ENCODE measurements at places on chromosomes 5 and 9.

- DNase-seq = no peak
Observed at GRCh38 chr5:91125916-91126315, 257.2 kb downstream of the ARRDC3 start.

DNA sequence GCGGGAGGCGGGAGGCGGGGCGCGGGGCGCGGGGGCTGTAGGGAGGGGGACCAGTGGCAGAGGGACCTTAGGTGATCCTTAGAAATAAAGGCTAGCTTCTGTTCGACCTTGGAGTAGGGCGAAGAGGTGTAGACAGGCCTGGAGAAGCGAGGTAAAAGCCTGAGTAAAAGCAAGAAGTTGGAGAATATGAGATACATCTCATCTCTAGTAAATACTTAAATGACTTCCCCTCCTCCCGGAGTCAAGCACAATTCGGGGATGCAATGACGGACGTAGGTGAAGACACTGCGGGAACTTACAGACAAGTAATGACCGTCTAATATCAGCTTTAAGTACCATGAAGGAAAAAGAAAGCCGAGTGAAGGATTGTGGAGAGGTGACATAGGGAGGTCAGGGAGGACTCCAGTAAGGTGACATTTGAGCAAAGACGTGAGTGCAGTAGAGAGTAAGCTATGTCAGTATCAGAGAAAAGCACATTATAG, 466 bp downstream of the SMC2 start:
- no peak for DNase-seq

DNA sequence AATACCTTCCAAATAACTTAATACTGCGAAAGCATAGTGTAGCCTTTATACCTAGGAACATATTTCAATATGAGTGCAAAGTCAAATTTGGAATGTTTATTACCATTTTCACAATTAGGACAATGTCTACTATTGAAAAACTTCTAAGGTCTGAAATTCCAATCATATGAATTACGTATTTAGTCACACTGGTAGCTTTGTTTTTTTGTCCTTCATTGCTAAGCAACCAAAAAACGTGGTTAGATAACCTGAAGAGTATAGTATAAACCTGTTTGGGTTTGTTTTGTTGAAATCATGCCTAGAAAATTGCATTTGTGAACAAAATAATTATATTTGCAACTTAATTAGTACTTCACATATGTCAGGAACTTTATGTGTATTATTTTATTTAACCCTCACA, 134.2 kb downstream of the FBXO4 start:
- no peak for DNase-seq

DNA sequence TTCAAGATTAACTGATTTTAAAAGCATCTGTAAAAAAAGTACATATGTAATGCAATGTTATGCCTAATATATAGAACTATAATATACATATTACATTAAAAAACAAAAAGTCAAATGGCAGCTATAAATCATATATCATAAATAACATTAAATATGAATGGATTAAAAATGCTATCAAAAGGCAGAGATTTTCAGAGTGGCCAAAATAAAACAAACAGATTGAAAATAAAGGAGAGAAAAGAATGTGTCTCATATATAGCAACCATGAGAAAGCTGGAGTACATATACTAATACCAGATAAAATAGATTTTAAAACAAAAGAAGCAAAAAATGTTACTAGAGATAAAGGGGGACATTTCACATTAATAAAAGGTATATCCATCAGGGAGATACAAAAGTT, 38.5 kb downstream of the S1PR3 start:
- no peak for DNase-seq

DNA sequence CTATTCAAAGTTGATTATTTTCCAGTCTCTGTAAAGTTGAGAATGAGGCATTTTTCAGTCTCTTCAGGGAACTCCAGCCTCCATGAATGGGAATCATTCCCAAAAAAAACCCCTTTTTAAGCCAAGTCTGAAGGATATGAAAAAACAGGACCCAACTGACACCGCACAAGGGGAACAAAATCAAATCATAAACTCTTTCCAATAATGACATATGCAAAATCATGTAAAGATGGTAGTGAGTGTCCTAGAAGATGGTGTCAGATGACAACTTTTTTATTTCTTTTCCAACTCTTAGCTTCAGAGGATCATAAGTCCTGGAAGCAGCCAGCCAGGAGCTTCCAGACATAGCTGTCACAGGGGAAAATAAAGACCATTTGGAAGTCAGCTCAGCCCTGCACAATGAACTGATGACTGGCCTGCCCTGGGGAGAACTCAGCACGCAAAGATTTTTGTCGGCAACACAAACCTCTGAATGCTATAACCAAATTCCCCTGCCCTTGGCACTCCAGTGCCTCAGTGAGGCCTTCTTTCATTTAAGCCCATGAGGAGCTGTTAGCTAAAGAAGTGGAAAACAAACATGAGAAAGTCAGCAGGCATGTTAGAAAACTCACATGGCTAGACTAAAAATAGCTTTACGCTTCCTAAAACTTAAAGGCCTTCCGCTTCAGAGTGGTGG, 85.4 kb downstream of the SLC1A3 start:
- no peak for DNase-seq

- no peak for DNase-seq
Observed at GRCh38 chr5:133934822-133935666, 33.4 kb downstream of the C5orf15 start.

GRCh38 chr5:88846434-88846833, 36.5 kb downstream of the MEF2C start:
- no peak for DNase-seq

DNA sequence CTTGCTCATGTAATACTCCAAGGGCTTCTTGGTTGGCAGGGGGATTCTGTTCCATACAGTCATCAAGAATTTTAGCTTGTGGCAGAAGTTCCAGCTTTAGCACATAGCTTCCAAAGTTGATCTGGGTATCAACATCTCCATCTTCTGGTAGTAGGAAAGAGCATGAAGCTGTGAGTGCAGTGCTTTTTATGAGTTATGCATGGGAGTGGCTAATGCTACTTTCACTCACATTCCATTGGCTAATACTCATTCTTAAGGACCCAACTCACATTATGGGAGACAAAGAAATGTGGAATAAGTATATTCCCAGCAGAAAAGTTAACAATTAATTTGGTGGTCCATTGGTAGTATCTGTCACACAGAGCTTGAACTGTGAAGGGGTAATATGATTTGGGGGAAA, 194.2 kb upstream of the CHD1 start:
- DNase-seq = no peak

DNA sequence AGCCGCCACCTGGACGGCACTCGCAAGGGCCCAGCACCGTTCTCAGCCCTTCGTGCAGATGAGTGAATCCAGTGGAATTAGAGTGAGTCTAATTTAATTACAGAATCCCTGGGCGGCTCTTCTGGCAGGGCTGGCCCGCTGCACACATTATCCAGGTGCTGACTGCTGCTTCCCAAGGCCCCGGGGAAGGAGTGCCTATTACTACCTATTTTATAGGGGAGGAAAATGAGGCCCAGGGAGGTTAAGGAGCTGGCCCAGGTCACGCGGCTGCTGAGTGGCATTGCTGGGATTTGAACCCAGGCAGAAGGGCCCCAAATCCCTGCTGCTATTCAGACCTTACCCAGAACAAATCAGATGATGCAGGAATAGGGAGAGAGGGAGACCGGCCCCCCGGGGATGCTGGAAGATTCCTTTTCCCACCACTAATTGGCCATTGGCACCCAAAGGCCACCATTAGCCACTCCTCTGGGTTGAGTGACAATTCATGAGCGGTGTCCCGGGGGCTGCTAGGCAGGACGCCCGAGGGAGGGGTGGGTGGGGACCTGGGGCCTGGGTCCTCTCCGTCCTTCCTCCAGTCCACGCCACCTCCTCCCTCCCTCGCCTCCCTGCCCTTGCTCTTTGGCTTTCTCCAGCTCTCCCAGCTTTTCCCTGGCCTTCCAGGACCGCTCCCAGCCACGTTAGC, 10.3 kb upstream of the QRFP start:
- no peak for DNase-seq

GRCh38 chr5:45578270-45578669, 117.9 kb downstream of the HCN1 start:
- no peak for DNase-seq

GRCh38 chr9:6614489-6614888, 31.0 kb downstream of the GLDC start:
- DNase-seq = no peak

DNA sequence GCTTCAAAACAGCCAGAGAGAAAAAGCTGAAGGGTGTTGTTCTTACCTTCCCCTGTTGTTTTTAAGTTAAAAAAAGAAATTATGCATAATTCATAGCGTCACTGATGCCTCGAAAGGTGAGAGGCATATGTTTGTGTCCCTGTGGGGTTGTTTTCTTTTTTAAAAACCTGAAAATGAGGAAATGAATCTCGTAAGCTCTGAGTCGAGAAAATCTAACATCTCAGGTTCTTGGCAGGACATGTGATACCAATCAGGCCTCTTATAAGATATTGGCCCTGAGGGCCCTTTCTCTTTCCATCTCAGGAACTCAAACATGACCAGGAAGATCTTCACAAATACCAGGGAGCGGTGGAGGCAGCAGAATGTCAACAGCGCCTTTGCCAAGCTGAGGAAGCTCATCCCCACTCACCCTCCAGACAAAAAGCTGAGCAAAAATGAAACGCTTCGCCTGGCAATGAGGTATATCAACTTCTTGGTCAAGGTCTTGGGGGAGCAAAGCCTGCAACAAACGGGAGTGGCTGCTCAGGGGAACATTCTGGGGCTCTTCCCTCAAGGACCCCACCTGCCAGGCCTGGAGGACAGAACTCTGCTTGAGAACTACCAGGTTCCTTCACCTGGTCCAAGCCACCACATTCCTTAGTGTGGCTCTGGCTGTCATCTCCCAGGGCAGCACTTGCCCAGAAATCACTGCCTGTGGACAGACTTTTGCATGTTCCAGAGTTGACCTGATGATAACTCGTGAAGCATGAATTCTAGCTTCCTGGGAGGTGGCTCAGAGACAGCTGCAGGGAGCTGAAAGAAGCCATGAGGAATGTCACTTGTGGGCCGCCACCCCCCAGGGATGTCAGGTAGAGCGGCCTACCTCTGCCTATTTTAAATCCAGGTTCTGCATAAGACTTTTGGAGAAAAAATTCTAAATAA, at the start of gene TAL2:
TAL2 (plus strand) TSS at position 274 of the 921 bp plus-strand sequence; CDS start at position 314, 40 bp downstream.
- DNase-seq = no peak

- DNase-seq = no peak
Observed at GRCh38 chr9:7360513-7360912, 439.1 kb downstream of the DMAC1 start.

DNA sequence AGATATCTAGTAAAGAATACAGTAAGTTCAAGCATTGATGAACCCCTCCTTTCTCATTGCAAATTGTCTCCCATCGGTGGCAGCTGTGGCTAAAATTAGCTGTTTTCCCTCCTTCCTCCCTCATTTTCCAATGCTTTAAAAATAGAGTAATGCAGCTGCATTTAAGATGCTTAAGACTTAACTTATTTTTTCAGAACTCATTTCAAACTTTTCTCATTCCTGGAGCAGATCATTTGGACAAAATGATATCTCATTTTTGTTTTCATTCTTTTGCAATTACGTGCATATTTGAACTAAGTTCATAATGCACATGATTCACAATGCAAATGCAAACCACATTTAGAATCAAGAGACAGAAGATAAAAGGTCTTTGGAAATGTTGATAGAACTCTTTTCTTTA, 14.6 kb downstream of the HSPB3 start:
- DNase-seq = no peak

GRCh38 chr5:109105631-109106267, 304.0 kb downstream of the PJA2 start:
- DNase-seq = no peak

DNA sequence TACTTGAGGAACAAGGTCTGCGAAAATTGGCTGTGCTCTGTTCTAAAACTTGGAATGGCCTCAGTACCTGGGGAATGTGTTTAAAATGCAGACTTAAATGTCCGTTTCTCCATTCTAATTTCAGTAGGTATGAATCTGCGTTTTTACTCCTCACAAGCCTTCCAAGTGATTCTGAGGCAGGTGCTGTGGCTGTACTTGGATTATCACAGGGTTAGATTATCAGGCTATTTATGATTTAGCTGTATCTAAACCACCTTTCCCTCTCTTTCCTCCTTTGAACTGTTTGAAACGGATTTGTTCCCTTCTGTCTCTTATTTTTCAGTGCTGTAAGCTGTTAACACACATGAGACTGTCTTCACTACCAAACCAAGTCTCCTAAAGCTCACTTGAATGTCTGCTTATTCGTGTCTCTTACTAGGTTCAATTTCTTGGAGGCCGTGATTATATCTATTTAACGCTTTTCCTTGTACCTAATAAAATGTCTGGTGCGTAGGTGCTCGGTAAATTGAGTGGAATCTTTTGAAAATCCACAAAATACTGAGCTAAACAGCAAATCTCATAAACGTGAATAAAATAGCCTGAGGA, 714 bp upstream of the CETN3 start:
- DNase-seq = no peak

DNA sequence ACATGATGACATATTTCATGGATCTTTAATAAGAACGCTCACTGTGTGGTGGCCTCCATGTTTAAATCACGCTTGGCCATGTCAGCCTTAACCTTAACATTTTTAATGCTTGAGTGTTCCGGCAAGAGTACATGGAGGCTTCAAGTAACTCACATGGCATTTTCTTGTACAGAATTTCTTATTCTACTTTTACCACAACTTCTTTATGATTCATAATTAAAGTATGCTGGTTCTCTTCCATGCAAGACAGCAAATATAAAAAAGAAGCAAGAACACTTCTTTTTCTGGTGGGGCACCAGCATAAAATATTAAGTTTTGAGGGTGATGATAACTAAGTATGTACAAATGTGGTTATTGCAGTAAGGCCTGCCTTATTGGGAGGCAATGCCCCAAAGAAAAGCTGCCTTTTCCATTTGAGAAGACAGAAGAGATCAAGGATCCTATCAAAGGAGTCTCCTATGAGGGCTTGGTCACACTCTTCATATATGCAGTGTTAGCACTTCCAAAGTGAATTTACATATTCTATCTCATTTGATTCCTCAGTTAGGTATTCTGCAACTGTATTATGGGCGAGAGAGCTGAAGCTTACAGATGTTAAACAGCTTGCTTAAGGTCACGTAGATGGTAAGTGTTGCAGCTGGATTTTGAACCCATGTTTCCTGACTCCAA, 382.7 kb upstream of the MEF2C start:
- no peak for DNase-seq

GRCh38 chr9:95147452-95148207, 169.9 kb downstream of the FANCC start:
- DNase-seq = no peak

GRCh38 chr5:10578869-10579268, 15.0 kb downstream of the ANKRD33B start:
- DNase-seq = no peak

Data from left lung (tissue), 14 donors.